ENCODE measurements at places on chromosomes 1 and 21.

- DNase-seq: no peak
These were observed 3.9 kb downstream of the EXTL1 start for GRCh38 chr1:26025517-26025916.

GRCh38 chr21:39071623-39072214 lies 111.5 kb downstream of the PSMG1 start:
- DNase-seq: no peak

DNA sequence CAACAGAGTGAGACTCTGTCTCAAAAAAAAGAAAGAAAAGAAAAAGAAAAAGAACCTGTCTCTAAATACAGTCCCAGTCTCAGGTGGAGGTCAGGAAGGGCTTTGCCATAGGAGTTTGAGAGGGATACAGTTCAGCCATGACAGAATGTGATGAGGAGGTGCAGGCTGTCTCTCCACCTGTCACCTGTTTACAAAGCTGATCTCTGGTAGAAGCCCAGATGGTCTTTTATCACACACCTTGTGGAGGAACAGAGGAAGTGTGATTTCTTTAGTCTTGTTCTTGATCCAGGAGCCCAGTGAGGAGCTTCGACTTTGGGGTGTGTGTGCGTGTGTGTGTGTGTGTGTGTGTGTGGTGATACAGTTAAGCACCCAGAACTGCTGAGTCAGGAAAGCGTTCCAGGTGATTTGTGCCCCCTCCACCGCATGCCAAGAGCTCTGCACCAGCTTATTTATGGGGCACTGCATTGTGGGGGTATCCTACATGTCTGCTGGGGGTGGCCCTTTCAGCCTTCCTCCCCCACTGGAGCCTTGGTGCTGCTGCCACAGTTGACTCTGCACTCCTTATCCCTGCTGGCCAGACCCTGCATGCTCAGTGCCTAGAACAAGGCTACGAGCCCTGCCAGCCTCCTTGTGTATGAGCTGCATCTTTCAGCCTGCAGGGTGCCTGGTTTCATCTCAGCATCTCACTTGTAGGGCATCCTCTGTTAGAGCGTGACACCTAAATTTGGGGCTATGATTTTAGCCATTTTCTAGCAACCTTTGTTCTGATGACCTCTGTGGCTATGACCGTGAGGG lies 19.3 kb downstream of the DOP1B start:
- no peak for DNase-seq

DNA sequence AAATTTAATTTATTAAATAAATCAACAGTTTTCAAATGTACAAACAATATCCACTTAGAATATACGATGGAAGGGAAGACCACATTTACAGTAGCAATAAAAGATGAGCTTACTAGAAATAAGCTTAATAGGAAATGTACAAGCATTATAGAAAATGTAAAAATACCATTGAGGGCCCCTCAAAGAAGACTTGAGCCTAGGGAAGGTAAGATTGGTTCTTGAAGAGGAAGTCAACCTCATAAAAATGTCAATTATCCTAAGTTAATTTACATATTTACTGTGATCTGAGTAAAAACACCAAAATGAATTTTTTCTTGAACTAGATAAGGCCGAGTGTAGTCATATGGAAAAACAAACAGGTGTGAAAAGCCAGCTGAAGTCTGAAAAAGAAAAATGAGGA lies 39.7 kb upstream of the TRIM67 start:
- DNase-seq: no peak

GRCh38 chr1:197041486-197042353 lies 25.3 kb downstream of the F13B start:
- DNase-seq: no peak

DNA sequence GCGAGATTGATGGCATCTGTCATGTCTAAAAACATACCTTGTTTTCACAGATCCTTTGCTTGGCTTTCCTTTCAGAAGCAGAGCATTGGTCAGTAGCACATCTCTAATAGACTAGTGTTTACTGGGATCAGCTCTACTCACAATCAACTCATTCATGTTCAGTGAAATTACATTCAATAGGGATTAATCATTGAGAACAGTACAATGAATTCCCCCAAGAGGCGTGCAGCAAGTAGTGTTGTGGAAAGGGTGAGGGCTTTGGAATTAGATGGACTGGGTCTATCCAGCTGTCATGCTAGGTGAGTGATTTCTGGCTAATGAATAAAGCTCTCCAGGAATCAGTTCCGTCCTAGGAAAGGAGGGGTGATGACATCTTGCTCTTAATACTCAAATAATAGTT lies 155.2 kb upstream of the COA6 start:
- no peak for DNase-seq

- DNase-seq: peak; percentile 69
These were observed 613 bp downstream of the ZFYVE9 start for GRCh38 chr1:52142220-52143183.

DNA sequence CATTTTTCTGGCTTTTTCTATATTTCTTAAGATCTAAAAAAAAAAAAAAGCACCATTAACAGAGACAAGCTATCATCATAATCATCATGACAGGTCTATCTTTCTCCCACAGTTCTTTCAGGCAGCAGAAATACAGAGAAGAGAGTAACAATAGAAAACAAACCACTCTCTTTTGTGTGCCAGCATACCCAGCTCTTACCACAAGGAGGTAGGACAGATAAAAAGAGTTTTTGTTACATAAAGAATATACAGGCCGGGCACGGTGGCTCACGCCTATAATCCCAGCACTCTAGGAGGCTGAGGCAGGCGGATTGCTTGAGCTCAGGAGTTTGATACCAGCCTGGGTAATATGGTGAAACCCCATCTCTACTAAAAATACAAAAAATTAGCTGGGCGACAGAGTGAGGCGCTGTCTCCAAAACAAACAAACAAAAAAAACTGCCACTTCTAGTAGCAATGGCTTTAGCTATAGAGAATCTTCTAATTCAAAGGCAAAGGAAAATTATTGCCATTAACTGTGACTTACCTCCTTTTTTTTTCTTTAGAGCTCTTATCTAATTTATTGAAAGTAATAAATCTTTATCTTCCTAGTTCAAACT lies 39.7 kb downstream of the ANKRD13C start:
- DNase-seq: no peak

- no peak for DNase-seq
These were observed 19.2 kb upstream of the ALX3 start for GRCh38 chr1:110089561-110090275.

- DNase-seq: no peak
These were observed 510.2 kb downstream of the KCNT2 start for GRCh38 chr1:196098000-196098399.

- DNase-seq: no peak
These were observed 5.5 kb upstream of the PTGER3 start for GRCh38 chr1:71053146-71053545.

- no peak for DNase-seq
These were observed 39.2 kb downstream of the SPEN start for GRCh38 chr1:15886611-15887167.

DNA sequence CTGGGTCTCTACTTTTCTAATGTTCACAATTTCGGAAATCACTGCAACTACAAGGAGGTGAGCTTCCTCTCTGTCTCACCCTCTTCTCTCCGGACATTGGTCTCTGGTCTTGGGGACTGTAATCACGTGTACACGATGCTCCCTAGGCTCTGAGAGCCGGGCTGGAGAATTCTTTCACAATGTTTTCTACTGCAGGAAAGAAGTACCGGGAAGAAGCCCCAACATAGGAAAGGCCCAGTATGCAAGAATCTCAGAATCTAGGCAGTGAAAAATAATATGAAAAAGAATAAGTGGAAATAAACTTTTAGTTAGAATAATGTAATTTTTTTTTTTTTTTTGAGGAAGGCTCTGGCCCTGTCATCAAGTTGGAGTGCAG lies 13.5 kb upstream of the HJV start:
- DNase-seq: no peak

- no peak for DNase-seq
These were observed 80.7 kb downstream of the MRPL37 start for GRCh38 chr1:54280651-54281050.

DNA sequence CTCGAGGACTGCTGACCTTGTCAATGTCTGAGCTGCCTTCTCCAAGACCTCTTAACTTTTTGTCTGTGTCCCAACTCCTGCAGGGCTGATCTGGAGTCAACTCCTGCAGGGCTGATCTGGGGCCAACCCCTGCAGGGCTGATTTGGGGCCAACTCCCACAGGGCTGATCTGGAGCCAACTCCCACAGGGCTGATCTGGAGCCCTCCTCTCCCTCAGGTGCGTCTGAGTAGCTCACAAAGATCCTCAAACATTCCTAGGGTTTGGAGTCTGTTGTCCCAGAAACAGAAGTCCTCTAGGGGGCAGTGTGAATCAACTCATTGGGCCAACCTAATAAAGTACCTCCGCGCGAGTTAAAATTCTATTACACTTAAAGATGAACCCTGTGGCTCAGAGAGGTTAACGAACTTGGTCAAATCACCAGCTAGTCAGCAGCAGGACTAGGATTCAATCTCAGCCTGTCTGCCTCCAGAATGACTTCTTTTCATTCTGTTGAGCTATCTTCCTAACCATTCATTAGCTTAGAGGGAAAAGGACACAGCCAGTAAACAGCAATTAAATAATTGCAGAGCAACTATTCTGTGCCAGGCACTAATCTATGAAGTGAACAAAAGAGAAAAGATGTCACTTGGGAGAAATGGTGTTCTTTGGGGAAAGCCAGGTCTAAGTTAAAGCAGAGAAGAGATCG lies 17.2 kb upstream of the RLF start:
- peak; percentile 77 for DNase-seq

- DNase-seq: no peak
These were observed 45.3 kb downstream of the ITSN1 start for GRCh38 chr21:33687634-33688033.

GRCh38 chr1:47436979-47437446 lies 831 bp upstream of the FOXD2 start:
- no peak for DNase-seq

DNA sequence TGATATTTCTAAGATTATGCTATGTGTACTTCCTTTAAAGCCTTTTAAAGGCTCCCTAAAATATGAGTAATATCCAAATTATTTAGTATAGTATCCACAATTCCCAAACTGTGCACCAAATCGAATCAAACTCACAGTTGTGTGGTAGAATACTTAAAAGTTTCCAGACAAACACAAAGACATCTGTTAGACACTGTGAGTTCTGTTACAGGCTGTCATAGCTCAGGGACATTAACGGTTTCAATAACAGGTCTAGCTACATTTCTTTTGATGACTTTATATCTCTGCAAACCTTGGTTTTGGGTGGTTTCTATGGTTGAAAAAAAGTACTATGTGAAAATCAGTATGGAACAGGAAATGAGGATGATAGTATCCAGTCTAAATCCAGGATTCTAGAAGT lies 36.9 kb upstream of the NEK7 start:
- no peak for DNase-seq

Data from umbilical cord (tissue), 2 donors.